ENCODE measurements at places on chromosomes 4 and X. TPM values are rescaled to one million over a fixed set of nuclear protein-coding genes. Genes with fewer than 3 reads are reported as not detected.

The LRBA gene
- 20.5 TPM for polyA plus RNA-seq

The GLRB gene
- 1.1 TPM for polyA plus RNA-seq

The FGF16 gene
- polyA plus RNA-seq, result 1.6 TPM

The SSX4 gene
- 0.47 TPM for polyA plus RNA-seq

The RGN gene
- polyA plus RNA-seq, result 5.9 TPM

The ABLIM2 gene
- 1.5 TPM for polyA plus RNA-seq

The FGG gene
- not detected for polyA plus RNA-seq

The SATL1 gene
- 0.38 TPM for polyA plus RNA-seq

The WAS gene
- polyA plus RNA-seq, result 0.12 TPM

The TEX13B gene
- 0.16 TPM for polyA plus RNA-seq

The SLC39A8 gene
- 18.7 TPM for polyA plus RNA-seq

The SH2D1A gene
- not detected for polyA plus RNA-seq

The ARSJ gene
- polyA plus RNA-seq, result 2.1 TPM

The SHROOM4 gene
- 1.4 TPM for polyA plus RNA-seq

The SEPSECS gene
- polyA plus RNA-seq, result 2.3 TPM

The BEX3 gene
- polyA plus RNA-seq, result 714 TPM

Data from GM23338 (cell line).